Fibroblast of the conjunctiva (primary cell): ENCODE measurements at places on chromosomes 7 and 10.

DNA sequence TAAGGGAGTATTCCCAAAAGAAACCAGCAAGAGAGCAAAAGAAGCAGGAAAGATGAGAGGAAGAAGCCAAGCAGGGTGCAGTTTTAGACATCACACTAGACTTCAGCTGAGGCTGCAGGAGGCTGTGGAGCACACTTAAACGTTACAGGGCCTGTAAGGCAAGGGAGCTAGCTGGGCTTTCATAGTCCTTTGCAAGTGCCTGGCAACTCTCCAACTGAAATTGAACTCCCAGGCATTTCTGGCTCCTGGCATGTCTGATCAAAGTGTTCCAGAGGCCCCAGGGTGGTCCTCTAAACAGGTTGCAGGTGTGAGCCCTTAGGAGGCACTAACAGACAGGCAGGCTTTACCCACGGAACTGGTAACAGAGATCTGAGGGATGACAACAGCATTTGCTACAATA, 750.2 kb downstream of the XPNPEP1 start:
- DNase-seq: no peak

DNA sequence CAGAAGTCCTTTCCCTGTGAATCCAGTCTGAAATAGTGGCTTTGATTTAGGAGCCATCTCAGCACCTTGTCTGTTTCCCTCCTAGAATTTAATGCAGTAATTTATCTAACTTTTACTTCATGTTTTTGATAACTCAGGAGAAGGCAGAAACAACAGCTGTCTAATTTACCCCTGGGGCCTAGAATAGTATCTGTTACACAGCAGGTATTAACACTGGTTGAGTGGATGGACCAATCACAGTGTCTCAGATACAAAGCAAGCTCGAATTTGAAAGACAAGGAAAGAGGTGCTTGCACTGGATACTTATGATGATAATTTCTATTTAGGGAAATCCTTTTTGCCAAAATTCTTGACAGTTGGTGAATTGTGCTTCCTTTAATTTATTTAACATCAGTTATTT, 23.4 kb downstream of the CHRM2 start:
- DNase-seq: no peak

GRCh38 chr10:113180401-113181154, 230.5 kb downstream of the TCF7L2 start:
- no peak for DNase-seq

DNA sequence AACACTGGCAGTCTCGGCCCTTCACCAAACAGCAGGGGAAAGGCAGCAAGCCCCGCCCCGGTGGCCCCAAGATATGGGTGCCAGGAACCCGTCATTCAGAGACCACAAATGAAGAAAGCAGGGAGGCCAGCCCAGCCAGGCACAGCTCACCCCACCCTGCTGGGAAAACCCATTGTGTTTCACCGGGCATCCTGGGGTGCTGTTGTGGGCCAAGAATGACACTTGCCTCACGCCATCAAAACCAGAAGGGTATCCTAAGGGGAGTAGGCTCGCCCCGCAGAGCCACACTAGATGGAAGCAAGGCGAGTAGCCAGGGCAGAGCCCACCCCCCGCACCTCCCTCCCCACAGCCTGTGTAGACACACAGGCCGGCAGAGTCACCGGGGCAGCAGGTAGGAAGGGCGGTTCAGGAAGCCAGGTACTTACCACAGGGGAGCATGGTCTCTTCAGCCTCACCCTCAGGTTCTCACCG, 72.5 kb upstream of the KCNMA1 start:
- DNase-seq: no peak

DNA sequence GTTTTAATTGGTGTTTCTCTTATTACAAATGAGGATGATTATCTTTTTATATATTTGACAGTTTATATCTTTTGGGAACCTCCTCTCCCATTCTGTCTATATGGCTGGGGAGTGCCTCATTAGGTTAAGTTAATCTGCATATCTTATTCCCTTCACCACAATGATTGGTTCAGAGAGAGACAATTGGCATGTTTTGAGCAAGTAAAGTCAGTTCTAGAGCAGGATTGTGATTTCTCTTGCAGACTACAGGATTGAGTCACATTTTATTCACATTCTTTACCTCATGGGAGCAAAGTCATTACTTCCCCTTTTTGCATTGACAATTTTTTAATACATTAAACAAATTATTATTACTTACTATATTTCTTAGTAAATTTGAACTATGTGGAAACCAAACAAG, 345.6 kb downstream of the MDFIC start:
- no peak for DNase-seq

DNA sequence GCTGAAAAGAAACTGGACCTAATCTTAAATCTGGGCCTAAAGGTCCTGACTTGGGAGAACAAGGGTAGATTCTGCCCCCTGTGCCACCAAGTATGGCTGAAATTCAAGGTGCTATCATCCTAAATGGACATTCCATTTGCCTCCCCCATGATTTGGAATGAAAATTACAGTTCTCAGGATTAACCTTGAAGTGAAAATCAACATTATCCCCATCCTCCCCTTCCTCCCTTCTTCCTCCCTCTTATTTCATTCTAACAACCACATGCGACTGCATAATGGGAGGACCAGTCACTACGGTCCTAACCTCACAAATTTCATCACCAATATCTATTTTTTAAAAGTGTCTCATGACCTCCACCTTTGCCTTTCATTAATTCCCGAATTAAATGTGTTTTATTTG, 62.1 kb downstream of the SEMA3C start:
- DNase-seq: no peak

GRCh38 chr7:51636503-51636902, 319.9 kb upstream of the COBL start:
- DNase-seq: no peak

GRCh38 chr7:98488167-98488566, 87.3 kb upstream of the BAIAP2L1 start:
- no peak for DNase-seq

DNA sequence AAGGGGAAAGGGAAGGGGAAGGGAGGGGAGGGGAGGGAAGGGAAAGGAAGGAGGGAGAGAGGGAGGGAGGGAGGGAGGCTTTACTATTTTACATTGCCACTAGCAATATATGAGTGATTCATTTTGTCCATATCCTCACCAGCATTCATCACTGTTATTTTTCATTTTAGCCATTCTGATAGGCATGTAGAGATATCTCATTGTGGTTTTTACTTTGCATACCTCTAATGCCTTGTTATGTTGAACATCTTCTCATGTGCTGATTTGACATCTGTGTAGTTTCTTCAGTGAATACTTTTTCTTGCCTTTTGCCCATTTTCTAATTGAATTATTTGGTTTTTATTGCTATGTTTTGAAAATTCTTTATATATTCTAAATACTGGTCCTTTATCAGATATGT, 52.7 kb downstream of the GCC1 start:
- no peak for DNase-seq

- DNase-seq: no peak
Observed at GRCh38 chr10:33039181-33039580, 81.2 kb upstream of the ITGB1 start.

DNA sequence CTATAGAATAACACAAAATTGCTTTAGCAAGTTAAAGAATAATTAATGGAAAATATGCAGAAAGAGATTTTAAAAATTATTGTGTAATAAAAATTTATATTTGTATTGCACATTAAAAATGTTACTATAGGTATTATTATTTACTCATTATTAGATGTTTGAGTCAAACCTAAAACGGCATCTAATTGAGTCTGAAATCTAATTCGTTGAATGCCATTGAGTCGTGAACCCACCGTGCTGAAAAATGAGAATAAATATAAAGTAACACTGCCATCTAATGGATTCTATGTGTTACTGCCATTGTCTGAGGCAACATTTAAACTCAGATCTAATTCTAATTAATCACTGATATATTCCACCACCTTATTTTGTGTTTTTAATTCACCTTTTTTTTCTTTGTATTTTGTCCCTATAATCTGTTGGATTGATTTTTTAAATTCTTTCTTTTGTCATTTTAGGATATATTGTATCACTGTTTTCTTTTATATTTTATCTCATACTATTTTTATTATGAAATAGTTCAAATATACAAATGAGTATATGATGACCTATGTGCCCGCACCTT, 62.2 kb downstream of the SAMD9 start:
- peak; percentile 17 for DNase-seq

GRCh38 chr10:66025186-66025585, 900.6 kb upstream of the LRRTM3 start:
- DNase-seq: no peak

- no peak for DNase-seq
Observed at GRCh38 chr10:4686644-4686996, 139.4 kb upstream of the AKR1E2 start.

DNA sequence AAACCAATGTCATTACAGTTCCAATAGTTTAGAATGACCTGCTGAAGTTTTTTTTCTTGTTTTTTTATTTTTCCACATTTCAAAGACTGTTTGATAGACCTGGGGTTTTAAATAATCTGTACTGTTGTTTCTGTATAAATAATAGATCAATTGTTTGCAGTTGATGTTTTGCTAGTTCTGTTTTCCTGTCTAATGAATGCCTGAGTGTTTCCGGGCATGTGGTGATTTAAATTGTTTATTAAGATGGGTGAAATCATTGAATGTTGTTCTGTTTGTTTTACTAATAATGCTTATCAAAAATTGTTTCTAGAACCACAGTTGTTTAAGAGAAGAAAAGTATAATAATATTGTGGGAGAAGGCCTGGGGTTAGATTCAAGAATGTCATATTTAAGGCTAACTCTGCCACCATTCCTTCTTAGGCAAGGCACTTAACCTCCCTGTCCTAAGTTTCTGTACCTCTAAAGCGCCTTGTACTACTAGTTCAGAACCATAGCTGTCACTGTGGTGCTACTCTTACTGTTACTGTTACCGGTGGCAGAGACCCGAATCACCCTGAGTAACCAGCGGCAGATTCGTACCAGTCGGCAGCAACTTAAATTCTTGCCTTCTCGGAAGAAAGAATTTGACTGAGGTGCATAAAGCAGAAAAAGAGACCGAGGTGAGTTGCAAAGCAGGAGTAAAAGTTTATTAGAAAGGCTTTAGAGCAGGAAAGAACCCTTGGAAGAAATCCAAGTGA, 1014.1 kb downstream of the REEP3 start:
- no peak for DNase-seq

- no peak for DNase-seq
Observed at GRCh38 chr10:26468700-26469099, 30.6 kb downstream of the APBB1IP start.

GRCh38 chr7:108247614-108248013, 117.5 kb upstream of the LAMB4 start:
- DNase-seq: no peak

DNA sequence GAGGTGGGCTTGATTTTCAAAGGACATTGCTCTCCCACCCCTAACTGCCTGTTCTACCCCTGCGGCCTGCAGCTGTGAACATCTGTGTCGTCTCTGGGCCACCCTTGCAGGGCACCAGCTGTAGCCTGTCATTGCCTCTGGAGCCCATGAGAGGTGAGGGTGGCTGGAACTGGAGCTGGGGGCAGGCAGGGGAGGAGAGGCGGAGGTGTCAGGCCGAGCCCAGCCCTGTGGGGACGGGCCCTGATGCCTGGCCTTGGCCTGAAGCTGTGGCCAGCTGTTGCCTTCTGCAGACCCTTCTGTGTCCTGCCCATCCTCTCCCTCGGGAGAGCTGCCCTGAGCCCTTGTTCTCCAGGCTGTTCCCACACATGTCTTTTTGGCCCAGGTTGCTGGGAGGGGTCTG, 44.5 kb downstream of the PALD1 start:
- DNase-seq: no peak

- DNase-seq: no peak
Observed at GRCh38 chr7:153858355-153858754, 193.8 kb upstream of the DPP6 start.

DNA sequence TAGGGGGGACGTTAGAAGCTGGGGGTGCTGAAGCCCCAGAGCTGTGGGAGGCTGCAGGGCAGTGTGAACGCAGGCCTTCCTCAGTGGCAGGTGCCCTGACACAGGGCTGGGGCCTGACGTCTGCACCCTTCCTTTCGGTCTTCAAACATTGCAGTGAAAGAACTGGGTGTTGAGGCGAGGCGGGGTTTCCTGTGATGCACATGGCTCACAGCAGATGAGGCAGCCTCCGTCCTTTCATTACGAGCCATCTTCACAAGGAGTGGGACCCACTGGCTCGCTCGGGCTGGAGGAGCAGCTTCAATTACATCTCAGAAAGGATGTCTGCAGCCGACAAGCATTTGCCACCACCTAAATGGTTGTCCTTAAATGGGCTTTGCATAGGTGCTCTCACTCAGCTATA, 180.3 kb upstream of the SHH start:
- no peak for DNase-seq

DNA sequence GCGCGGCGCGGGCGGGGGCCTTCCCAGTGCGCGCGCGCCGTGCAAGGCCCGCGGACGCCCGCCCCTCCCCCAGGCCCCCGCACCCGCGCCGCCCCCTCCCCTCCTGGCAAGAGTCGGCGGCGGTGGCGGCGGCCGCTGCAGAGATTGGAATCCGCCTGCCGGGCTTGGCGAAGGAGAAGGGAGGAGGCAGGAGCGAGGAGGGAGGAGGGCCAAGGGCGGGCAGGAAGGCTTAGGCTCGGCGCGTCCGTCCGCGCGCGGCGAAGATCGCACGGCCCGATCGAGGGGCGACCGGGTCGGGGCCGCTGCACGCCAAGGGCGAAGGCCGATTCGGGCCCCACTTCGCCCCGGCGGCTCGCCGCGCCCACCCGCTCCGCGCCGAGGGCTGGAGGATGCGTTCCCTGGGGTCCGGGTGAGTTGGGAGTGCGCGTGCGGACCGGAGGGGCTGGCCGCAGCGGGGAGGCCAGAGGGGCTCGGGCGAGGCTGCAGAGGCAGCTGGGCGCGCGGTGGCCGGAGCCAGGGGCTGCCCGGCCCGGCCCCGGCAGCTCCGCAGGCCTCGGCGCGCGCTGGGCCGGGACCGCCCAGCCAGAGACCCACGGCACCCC, at the start of gene BMPR1A:
BMPR1A (plus strand) TSS at position 109 of the 602 bp plus-strand sequence. CDS start 119,400 bp downstream, outside the sequence.
- peak; percentile 75 for DNase-seq

GRCh38 chr7:35722054-35722849, 27.3 kb upstream of the HERPUD2 start:
- no peak for DNase-seq

- DNase-seq: no peak
Observed at GRCh38 chr7:2876031-2876731, 32.1 kb upstream of the GNA12 start.

- DNase-seq: peak; percentile 88
Observed at GRCh38 chr7:142357953-142358520, 100.2 kb upstream of the PRSS58 start.

DNA sequence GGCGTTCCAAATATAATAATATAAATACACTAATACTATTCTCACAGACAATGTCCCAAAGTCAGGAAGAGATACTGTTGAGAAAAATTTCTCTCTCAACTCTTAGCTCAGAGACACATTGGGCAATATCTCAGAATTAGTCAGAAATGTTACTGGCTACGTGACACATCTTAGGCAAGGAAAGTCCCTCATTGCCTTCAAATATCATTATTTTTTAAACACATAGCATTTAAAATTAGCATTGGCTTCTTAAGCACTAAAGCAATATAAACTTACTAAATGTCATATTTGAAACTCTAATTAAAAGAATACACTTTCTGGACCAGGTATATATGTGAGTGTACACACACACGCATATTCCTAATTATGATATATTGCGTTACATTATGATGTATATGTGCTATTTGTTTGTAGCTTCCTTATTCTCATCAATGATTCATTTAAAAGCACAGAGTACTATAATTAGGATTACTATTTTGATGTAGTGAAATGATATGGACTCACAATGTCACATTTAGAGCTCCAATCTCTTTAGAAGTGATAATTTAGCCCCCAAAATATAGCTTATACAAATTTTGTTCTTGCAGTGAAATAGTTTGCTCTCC, 255.8 kb downstream of the TWIST1 start:
- no peak for DNase-seq

- DNase-seq: no peak
Observed at GRCh38 chr7:81627536-81628287, 142.1 kb downstream of the HGF start.

GRCh38 chr10:104664205-104664604, 23.1 kb downstream of the SORCS3 start:
- no peak for DNase-seq
